ENCODE measurements at places on chromosomes 7 and 10.

- DNase-seq = no peak
Observed at GRCh38 chr7:142498364-142498763, 240.5 kb upstream of the PRSS58 start.

GRCh38 chr7:33678569-33679335 is 226.6 kb upstream of the BMPER start:
- DNase-seq = no peak

- no peak for DNase-seq
Observed at GRCh38 chr10:126463286-126463685, 75.0 kb upstream of the ADAM12 start.

- DNase-seq = no peak
Observed at GRCh38 chr10:121862649-121863048, 65.2 kb downstream of the ATE1 start.

DNA sequence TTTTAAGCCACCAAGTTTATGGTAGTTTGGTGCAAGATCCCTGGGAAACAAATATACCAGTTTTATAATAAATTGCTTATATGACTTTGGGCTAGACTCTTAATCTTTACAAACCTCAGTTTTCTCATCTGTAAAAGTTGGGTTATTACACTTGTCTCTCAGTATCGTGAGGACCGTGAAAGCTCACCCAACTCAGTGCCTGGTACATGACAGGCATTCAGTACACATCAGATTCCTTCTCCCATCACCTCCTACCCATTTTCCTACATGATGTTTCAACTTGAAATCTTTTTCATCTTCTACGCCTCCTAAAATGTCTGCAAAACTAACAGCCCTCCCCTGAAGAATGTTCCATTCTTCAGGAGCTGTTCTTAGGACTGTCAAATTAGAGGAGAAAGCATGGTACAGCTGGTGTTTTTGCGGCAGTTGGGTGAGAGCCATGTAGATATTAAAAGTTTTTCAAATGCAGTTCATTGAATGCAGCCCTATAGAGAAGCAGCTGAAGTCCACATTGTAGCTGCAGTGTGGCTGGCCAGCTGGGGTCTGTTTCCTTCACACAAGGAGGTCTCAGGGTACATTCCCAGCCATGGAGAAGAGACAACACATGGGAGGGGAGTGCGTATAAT is 812.8 kb downstream of the LRMDA start:
- DNase-seq = no peak

Measured in activated T-cell treated with anti-CD3 and anti-CD28 coated beads for 4 hours (primary cell).